Daoy (cell line): ENCODE measurements at places on chromosomes 12 and 14.

DNA sequence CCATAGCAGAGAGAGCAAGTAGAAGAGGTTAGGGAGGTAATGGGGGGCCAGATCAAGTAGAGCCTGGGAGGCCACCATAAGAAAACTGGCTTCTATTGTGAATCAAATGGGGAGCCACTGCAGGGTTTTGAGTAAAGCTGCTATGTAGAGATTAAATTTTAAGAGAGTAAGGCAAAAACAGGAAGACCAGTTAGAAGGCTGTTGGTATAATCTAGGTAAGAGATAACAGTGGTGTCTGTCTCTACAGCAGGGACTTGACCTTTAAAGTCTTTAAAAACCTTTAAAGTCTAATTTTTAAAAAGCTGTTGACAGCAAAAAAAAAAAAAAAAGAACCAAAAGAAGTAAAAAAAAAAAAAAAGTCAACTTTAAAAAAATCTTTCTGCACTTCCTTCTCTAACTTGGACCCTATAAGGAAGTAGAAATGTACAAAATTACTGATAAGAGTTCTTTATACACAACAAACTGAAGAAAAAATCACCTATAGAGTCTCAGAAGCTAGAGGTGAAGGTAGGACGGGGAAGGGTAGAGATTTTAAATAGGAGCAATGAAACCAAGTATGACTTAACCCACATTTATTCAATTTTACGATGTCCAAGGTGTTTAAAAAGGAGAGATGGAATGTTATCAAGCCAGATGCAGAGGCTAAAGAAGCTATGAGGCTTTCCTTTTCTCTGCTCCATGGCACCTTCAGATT, 26.1 kb downstream of the SGPP1 start:
- no peak for DNase-seq

DNA sequence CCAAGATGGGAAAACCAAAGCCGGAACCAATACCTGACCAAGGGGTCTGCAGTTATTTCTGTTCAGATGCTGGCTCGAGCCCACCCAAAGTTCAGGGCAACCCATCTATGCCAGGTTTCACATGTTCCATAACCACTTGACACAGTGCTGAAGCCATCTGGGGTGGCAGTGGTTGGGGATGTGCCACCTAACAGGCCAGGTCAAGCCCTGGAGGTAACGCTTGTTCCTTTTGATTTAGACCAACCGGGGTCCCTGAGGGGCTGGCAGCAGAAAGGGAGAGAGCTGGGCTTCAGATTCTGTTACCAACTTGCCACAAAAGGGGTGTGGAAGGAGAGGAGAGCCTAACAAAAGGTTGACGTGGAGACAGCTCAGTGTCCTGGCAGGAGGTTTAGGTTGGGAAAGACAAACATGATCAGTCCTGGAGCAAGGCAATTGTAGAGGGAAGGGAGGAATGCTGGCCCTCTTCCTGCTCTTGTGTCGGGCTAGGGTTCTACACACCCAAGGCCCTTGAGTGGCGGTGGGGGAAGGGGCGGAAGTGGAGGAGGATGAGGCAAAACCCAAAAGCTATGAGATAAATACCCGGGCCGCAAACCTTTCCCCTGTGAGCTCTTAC, 31.9 kb downstream of the CACNA2D4 start:
- DNase-seq, result no peak

DNA sequence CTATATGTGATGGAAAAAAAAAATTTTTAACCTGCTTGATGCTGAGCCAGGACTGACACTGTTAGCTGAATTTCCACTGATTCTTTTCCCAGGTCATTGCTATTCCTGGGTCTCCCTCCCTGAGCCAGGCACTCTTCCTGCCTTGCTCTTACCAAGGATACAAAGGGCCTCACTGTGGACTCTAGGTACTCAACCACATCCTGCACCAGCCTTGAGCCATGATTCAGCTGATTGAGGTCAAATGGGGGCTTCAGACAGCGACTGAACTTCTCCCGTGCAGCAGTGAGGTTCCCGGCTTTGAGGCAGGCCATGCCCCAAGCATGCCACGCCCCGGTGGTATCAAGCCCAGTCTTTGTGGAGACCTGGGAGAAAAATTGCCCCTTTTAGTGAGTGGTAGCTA, 54.3 kb downstream of the ZFYVE26 start:
- DNase-seq, result peak; percentile 11

- no peak for DNase-seq
These were observed 15.2 kb downstream of the SLC7A8 start for GRCh38 chr14:23168246-23168645.
